B cell (primary cell): ENCODE measurements at places on chromosomes 2 and 18.

- DNase-seq, result no peak
Observed at GRCh38 chr2:120770641-120771040, 35.0 kb downstream of the GLI2 start.

DNA sequence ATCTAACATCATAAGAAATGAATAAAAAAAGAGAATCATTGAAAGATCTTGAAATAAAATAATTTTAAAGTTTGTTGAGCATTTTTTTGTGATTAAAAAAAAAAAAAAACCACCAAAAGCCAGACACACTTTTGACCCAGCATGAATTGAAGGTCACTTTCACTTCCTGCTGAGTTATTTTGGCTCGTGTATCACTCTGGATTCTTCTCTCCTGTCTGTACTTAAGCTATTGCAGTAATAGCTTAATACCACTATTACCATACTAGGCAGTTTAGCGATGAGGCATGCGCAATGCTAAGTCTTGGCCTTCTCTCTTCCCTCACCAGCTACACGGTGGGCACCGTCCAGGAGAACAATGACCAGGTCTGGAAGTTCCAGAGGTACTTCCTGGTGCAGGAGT lies 54.5 kb upstream of the SPP2 start:
- peak; percentile 19 for DNase-seq

GRCh38 chr18:37303009-37303408 lies 262.6 kb downstream of the CELF4 start:
- no peak for DNase-seq

DNA sequence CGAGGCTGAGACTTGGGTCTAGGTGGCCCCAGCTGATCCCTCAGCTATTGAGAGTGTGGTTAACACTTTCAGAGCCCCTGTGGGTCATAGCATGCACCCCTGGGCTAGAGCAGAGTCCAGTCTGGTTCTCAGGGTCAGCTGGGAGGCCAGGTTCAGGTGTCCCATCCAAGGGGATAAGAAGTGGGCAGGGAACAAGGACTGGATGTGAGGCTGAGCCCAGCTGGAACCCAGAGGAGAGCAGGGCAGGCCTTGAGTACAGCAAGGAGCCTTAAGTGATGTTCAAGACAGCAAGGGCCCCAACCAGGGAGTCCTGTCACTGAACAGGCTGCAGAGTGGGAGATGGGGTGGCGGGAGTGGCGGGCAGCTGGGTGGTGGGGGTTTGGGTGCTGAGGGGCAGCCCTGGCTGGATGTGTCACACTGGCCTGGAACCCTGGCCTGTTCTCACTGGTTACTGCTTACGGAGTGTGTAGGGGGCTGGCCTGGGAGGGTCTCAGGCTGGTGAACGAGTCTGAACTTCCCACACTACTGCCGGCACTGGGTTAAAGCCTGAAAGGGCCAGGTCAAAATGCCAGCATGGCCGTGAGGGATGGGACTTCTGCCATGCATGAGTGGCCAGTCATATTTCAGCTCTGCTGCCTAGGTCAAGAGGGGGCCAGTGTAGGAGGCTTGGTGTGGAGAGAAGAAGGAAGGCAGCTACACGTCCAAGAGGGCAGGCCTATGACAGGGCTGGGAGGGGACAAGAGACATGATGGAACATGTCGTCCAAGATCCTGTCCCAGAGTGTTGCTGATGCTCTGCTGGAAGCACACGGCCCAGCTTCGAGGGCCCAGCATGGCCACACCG lies 13.6 kb downstream of the TMEM185B start:
- DNase-seq, result peak; percentile 3

DNA sequence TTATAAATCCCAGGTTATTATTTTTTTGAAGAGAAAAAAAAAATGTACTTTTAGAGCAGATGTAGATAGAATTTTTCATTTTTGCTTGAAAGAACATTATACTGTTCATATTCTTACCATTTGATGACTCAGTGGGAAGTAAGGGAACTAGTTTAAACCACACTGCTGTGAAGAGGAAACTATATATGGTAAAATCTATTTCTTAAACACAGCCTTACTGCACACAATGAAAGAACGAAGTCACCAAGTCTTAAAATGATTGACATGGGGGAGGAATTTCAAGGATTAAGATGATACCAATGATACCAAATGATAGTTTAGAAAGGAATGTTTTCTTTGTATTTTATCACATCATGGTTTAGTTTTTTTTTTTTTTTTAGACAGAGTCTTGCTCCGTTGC lies 5.0 kb downstream of the ACTR2 start:
- no peak for DNase-seq

GRCh38 chr2:230408244-230408842 lies 7.7 kb upstream of the SP100 start:
- no peak for DNase-seq

GRCh38 chr18:6955304-6955703 lies 162.3 kb downstream of the LAMA1 start:
- no peak for DNase-seq

GRCh38 chr2:230661072-230661957 lies 51.3 kb upstream of the CAB39 start:
- DNase-seq, result peak; percentile 53

- no peak for DNase-seq
Observed at GRCh38 chr2:47869859-47870595, 36.3 kb downstream of the FBXO11 start.

DNA sequence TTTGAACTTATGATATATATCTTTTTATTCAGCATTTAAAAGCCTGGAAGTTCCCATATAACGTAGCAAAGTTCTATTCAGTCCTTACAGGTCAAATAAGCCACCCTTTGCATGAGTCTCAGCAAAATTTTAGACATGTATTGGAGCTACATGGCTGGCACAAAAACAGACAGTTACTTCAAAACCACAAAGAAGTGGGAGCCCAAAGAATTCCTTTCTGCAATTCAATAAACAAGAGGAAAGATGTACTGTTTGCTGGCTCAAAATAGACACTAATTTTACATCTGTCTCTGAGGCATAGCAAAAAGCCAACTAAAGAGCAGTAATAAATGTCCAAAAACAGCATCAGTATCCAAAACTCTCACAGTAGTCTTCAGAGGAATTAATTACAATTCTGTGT lies 87.0 kb downstream of the ZEB2 start:
- no peak for DNase-seq

DNA sequence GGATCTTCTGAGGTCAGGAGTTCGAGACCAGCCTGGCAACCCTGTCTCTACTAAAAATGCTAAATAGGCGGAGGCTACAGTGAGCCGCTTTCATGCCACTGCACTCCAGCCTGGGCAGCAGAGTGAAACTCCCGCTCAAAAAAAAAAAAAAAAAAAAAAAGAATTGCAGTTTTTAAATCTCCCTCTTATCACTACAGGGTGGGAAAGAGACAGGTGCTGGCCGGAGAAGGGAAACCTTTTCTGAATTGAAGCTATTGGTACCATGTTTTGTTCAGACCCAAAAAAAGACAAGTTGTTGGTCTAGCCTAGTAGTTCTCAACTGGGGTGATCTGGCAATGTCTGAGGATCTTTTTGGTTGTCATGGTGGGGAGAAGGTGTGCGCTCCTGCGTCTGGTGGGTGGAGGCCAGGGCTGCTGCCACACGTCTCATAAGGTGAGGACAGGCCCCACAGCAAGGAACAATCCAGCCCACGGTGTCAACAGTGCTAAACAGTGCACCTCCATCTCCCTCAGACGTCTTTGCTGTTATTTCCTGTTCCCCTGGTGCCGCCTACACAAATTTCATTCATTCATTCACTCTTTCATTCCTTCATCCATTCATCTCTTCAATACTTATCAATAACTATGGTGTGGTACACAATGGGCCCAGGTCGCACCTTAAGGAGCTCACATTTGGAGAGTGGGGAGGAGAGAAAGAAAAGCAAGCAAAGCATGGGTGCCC lies 28.8 kb upstream of the ODC1 start:
- DNase-seq, result no peak

- no peak for DNase-seq
Observed at GRCh38 chr2:203720915-203721672, 14.7 kb downstream of the CD28 start.

- DNase-seq, result no peak
Observed at GRCh38 chr2:221130431-221130830, 441.7 kb downstream of the EPHA4 start.

- no peak for DNase-seq
Observed at GRCh38 chr2:109435066-109435690, 178.6 kb downstream of the SEPTIN10 start.

DNA sequence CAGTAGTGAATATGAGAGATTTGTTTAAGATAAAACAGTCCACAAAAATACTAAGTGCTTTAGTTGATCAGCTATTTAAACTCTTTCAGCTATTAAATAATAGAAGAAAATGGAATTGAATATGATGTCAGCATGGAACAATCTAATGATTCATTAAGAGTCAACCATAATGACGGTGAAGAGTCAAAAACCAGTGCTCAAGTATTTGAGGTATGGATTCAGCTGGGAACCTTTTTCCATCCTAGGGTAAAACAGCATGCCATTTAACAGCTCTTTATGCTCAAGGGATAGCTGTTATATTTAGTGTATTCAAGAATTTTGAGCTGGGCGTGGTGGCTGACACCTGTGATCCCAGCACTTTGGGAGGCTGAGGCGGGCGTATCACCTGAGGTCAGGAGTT lies 29.7 kb downstream of the CARF start:
- no peak for DNase-seq

- DNase-seq, result no peak
Observed at GRCh38 chr18:10518595-10519255, 7.1 kb upstream of the NAPG start.

GRCh38 chr2:73969356-73969755 lies 15.4 kb upstream of the TET3 start:
- DNase-seq, result no peak

- DNase-seq, result no peak
Observed at GRCh38 chr2:219598308-219599078, 836 bp downstream of the STK11IP start.

DNA sequence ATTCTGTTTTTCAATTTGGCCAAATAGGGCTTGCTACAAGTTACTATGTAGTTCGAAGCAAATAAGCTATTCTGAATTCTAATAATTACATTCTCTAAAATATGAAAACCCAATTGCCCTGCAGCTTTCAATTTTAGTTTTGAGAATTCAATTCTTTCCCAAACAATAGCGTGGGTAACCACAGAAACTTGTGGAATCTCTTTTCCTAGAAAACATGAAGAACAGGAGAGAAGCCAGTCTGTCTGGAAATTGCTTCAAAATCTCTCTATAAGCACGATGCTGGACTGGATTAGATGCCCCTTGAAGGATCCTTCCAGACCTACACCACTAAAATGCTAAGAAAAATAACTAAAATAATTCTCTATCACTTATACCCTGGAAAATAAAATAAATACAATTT lies 115.0 kb downstream of the THADA start:
- DNase-seq, result no peak
